ENCODE measurements at places on chromosomes 3 and 15.

GRCh38 chr15:67092752-67093503, 27.5 kb downstream of the SMAD3 start:
- no peak for DNase-seq

GRCh38 chr3:18745472-18745871, 320.3 kb upstream of the SATB1 start:
- DNase-seq, result no peak

- DNase-seq, result peak; percentile 20
Measured at GRCh38 chr3:116388867-116389385, 56.4 kb downstream of the LSAMP start.

- DNase-seq, result no peak
Measured at GRCh38 chr15:62250186-62250585, 85.1 kb upstream of the C2CD4B start.

DNA sequence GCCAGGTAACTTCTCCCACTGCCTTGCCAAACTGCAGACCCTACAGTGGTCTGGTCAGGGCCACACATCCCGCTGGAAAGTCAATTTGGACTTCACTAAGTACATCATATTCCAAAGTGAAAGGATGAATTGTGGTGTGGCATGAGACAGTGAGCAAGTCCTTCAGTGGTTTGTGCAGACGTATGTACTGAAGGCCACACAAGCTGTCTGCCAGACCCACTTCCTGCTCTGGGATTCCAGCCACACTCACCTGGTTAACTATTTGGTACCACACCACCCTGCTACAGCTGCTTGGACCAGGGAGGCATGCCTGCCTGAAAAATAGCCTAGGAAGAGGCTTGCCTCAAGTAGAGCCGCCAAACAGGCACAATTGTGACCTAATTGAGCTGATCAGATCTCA, 94.1 kb upstream of the STRIT1 start:
- no peak for DNase-seq

DNA sequence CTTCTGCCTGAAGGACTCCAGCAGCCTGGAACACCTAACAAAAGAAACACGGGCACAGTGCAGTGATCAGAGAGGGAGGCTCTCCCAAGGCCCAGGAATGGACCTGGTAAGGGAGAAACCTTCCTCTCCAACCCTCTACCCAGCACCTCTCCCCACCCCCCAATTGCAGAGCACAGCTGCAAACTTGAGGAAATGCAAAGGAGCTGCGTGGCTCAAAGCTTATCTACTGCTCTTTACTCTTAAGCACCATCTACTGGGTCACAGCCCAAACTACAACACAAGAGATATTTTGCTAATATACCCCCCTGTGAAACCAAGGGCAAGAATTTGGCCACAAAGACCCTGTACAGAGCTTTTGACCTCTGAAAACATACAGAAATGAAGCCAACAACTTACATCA, 328.3 kb downstream of the OXSM start:
- DNase-seq, result no peak

GRCh38 chr3:188633206-188633605, 479.2 kb downstream of the LPP start:
- no peak for DNase-seq

- no peak for DNase-seq
Measured at GRCh38 chr15:84598993-84599392, 1.8 kb upstream of the ZSCAN2 start.

- DNase-seq, result no peak
Measured at GRCh38 chr3:99315896-99316295, 322.5 kb upstream of the COL8A1 start.

GRCh38 chr3:150635076-150635475, 32.0 kb downstream of the SELENOT start:
- no peak for DNase-seq

GRCh38 chr15:79872358-79873017, 24.3 kb downstream of the MTHFS start:
- DNase-seq, result no peak

GRCh38 chr3:11212299-11212608, 58.0 kb downstream of the HRH1 start:
- no peak for DNase-seq

DNA sequence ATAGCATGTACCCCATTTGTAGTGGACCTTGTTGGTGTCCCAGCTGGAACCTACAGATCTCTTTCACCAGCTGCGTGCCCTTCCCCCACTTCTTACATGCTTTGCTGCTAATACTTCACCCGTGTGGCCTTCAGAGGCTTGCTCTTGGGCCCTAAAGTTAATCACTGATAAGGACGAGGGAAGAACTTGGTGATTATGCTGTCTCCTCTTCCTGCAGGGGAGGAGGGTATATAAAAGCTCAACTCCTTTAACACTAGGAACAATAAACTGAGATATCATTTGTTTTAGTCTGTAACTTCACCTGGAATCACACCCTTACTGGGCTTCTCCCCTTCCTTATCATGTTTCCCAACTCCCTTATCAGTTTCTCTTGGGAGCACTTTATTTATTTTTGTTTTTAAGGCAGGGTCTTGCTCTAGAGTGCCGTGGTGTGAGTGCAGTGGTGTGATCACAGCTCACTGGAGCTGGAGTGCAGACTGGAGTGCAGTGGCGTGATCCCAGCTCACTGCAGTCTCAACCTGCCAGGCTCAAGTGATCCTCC, 43.2 kb upstream of the PIK3R4 start:
- DNase-seq, result no peak

All from NCI-H1092 (cell line).